ENCODE measurements at places on chromosomes 5 and 9.

GRCh38 chr9:93601063-93601462 is 24.7 kb downstream of the PHF2 start:
- DNase-seq = no peak

- no peak for DNase-seq
These were observed 133.3 kb downstream of the ARL15 start for GRCh38 chr5:54177058-54177457.

GRCh38 chr5:6849316-6850105 is 136.3 kb downstream of the TENT4A start:
- DNase-seq = no peak

DNA sequence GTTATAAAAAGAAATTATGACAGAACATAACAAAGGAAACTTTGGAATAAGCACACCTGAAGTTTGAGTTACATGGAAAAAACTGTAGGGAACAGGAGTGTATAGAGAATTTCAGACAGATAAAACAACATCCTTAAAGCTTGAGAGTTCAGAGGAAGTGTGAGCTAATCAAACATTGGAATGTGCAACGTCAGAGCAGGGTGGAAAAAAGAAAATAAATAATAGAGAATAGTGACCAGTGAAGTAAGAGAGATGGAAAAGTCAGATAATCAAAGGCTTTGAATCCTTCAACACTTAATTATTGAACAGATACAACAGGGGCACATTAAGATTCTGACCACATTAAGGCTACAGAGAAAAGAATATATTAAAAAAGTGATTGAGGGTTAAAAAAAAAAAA is 128.5 kb upstream of the CDH10 start:
- no peak for DNase-seq

GRCh38 chr9:37678789-37679273 is 28.1 kb downstream of the FRMPD1 start:
- DNase-seq = no peak

GRCh38 chr5:67297376-67297775 is 100.8 kb upstream of the CD180 start:
- DNase-seq = no peak

DNA sequence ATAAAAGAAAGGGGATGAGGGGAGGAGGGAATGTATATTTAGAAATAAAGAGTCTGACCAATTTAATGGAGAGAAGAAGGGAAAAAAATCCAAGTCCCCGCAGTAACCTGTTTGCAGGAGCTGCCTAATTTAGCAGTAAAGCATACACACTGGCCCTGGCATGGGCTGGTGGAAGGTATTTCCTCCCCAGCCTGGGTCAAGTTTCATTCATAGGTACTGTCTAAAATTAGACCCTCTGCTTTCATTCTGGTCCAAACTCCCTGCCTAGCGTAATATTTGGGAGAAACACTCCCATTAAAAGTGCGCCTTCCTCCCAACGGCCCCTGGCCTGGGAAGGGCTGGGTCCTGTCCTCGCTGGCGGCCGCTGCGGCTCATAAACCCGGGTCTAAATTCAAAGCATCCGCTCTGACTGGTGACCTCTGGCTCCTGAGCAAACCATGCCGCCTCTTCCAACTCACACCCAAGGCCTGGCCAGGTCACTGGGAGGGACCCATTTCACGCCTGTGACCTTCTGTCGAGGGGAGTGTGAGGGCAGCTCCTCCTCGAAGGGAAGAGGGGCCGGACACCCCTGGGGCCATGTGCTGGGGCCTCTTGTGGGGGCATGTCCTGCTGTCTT is 123.2 kb downstream of the FGF18 start:
- no peak for DNase-seq

DNA sequence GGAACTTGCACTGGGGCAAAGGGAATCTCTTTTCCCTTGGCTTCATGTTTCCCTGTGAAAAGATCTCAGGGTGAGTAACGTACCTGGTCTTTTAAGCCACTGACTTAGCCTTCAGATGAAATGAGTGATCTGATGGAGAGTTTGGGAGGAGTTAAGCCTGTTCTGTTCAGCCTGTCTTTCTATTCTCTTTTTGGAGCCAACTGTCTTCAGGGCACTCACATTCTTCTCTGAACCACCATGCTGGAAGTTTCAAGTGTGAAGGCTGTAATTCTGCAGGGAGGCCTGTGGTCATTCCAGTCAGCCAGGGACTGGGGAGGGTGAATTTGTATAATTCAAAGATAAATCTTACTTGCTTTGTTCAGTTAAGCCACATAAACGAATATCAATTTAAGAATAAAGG is 722.2 kb upstream of the SEMA6A start:
- DNase-seq = no peak
